ENCODE measurements at places on chromosomes 16 and 17.

GRCh38 chr17:40905370-40905769 lies 20.3 kb upstream of the KRT20 start:
- DNase-seq = no peak

- DNase-seq = no peak
Measured at GRCh38 chr17:29958947-29959657, 17.7 kb downstream of the EFCAB5 start.

GRCh38 chr17:72259922-72260321 lies 139.1 kb downstream of the SOX9 start:
- no peak for DNase-seq

- DNase-seq = no peak
Measured at GRCh38 chr17:4146641-4147040, 3.6 kb downstream of the CYB5D2 start.

DNA sequence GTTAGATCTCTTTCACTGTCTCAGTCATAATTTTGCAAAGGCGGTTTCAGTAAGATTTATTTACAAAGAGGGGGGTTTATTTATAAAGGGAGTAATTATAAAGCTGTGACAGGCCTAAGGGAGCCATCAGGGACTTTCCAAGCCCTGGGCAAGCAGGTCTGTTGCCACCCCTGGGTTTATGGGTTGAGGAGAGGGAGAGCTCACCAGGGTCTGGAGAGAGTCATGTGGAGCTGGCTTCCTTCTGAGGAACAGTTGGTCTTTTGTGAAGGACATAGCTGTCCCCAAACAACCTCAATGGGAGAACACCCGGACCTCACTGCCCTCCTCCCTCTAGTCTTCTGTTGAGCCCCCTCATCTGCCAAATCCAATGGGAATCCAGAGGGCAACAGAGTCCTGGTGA lies 9.8 kb downstream of the ITGAM start:
- DNase-seq = no peak
